ENCODE measurements at places on chromosomes 5 and 9.
A peak's percentile ranks its signal among the peaks of the same experiment; 100 is the strongest.

GRCh38 chr9:92724528-92725265, 39.9 kb downstream of the BICD2 start:
- DNase-seq: no peak

GRCh38 chr9:135251331-135251761, 163.9 kb downstream of the OLFM1 start:
- DNase-seq: no peak

GRCh38 chr5:9787861-9788600, 157.9 kb upstream of the TAS2R1 start:
- no peak for DNase-seq

DNA sequence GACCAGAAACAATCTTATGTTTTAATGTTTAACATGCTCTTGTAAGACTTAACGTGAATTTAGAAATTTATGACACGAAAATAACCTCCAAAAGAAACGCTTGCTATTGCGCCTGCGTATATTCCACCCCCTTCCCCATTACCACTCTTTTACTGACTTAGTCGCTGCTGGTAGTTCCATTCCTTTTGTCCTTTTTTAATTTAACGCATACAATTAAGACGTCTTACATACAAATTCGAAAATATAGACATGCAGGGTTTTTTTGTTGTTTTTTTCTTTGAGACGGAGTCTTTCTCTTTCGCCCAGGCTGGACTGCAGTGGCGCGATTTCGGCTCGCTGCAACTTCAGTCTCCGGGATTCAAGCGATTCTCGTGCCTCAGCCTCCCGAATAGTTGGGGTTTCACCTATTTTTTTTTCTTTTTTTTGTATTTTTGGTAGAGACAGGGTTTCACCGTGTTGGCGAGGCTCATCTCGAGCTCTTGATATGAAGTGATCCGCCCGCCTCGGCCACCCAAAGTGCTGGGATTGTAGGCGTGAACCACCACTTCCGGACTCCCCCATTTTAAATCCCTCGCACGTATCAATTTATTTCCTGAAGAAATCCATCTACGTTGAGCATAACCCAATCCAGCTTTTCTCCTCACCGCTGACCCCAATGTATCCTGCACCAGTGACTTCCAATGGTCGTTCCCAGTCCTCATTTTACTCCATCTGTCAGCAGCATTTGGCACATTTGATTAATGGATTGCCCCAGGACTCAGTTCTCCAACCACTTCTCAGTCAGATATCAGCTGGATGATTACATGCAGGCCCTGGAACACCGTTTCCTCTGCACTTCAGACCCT, 684 bp upstream of the MED7 start:
- DNase-seq: peak; percentile 23

DNA sequence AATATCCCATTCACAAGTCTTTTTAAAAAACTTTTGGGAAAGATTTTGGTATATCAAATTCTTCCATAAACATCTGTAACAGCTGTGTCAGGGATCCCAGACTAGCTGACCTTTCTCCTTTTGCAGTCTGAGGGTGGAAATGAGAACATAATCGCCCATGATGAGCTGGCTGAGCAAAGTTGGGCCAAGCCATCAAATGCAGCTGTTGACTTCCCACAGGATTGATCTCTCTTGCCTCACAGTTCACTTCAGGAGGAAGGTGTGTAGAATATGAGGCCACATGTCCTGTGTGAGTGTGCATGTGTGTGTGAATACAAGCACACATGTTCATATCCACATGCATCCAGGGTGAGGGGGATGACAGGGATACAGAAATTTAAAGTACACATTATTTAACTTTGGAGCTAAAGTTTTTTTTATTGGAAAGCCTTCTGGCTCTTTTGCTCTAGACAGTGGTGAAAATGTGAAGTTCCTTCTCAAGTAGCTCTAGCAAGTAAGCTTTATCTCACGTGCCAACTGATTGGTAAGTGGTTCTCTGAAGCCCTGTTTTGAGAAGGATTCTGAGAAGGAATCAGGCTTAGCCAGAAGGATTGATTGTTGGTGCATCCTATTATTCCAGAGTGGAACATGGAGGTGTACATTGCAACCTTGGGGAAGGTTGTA, 468.8 kb upstream of the DMAC1 start:
- no peak for DNase-seq

GRCh38 chr5:9108162-9108561, 437.7 kb downstream of the SEMA5A start:
- DNase-seq: no peak

- DNase-seq: no peak
These were observed 9.6 kb downstream of the TLE4 start for GRCh38 chr9:79581388-79581787.

GRCh38 chr9:15353892-15354291, 46.9 kb upstream of the TTC39B start:
- DNase-seq: no peak

- no peak for DNase-seq
These were observed 39.3 kb upstream of the TDRD7 start for GRCh38 chr9:97372580-97372979.

- no peak for DNase-seq
These were observed 486.8 kb upstream of the WWC1 start for GRCh38 chr5:167804512-167805220.

DNA sequence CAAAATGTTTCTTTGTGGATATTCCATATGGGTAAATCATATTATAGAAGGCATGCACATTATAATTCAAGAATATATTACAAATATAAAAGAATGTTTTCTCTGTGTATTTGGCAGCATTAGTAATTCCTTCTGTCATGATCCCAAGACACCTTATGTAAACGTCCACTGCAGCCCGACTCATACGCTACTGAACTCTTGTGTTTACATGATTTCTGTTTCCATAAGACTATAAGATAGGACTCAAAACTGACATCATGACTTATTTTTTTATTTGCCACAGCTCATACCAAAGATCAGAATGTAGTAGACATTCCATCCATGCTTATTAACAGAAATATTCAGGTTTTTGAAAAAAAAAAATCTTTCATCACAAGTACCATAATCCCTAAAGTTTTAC, 234.1 kb downstream of the AP3B1 start:
- no peak for DNase-seq

GRCh38 chr9:111939322-111939721, 42.7 kb downstream of the UGCG start:
- no peak for DNase-seq

DNA sequence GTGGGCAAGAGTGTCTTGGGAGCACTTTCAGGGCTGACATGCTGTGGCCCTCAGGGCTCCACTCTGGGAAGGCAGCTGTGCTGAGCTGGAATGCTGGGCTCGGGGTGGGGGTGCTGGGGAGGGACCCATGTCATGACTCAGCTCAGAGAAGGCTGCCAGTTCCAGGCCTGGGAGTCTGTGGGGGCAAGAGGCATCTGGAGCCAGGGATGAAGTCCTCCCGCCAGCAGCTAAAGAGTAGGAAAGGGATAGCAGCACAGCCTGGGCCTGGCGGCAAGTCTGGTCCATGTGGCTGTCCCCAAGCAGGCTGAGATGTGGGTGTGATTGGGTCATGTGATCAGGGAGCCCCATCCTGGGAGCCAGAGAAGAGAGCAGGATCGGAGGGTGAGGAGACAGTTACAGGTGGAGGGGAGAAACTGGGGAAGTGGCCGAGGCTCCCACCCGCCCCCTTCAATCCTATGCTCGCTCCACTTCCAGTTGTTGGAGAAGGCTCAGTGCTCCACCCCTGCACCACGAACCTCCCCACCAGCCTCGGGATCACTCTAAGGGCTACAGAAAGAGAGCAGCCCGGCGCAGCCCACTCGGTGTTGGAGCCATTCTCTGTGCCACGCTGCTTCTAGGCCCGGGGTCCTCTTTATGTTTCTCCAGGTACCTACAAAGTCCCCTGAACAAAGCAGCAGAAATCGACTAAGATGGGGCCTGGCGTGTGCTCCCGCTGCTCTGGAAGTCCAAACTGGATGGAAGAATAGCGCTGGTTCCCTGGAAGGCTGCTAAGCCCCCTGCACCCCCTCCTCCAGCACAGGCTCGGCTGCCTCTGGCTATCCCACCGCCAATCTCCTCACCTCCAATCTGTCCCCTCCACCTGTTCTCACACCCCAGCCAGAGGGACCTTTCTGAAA, 12.0 kb downstream of the PDGFRB start:
- peak; percentile 49 for DNase-seq

DNA sequence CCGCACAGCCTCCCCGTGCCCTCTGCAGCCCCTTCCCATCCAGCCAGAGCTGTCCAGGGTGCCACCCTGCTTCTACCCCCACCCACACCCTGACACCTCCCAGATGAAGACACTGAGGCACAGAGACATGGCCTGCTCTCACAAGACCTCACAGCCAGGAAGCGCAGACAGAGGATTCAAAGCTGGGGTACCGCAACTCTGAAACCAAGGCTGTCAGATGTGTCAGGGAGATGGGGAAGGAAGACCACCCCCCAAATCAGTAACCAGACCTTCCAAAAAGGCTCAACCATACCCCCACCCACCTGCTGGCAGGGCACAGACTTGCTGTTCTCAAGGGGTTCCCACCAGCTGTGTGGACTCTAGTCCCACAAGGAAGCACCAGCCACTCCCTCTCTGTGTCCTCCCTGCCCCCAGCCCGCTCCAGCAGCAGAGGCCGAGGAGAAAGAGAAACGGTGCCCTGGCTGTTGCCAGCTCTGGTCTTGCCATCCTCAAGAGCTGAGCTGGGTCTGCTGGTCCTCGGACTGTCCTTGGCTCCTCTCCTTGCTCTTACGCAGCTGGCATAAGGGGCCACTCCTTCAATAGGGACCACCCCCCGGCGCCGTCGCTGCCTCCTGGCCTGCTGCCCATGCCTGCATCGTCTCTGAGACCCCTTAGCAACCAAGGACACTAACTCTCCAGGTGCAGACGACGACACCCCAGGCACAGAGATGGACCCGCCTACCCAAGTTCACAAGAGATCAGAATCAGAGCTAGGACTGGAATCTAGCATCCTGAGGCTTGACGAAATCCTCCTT, 699 bp downstream of the AKNA start:
- DNase-seq: no peak

DNA sequence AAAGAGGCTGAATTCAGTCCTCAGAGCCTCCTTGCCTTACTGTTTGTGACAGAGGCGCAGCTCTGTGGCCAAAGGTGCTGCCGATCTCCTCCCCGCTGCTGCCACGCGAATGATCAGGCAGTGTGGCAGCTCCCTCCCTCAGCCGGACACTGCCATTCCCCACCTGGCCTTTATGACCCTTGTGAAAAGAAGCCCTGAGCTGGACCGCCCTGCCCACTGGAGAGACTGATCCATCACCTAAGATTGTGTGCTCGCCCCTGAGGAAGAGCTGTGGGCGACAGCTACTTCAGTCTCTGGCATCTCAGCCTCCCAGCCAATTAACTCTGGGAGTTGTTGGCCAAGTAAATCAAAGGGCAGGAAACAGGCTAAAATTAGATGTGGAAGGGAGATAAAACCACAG, 90.9 kb downstream of the CARTPT start:
- DNase-seq: no peak

GRCh38 chr9:114390952-114391351, 3.2 kb upstream of the AKNA start:
- DNase-seq: no peak

GRCh38 chr5:68283766-68284165, 68.2 kb downstream of the PIK3R1 start:
- DNase-seq: no peak

GRCh38 chr5:140632366-140633020, 482 bp downstream of the CD14 start:
- DNase-seq: peak; percentile 32

DNA sequence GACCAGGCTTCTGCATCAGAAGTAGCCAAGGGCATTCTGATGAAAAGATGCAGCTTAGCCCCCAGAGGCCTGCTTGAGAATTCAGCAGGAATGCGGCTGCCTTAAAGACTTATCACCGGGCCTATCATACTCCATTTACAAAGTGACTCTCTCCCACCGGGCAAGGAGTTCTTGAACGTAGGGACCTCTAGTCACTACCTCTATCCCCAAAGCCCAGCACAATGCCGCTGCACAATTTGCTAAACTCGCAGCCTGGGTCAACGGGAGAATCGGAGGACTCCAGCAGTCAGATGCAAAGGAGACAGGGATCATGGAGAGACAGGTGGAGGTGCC, 661 bp downstream of the PDCL start:
- DNase-seq: peak; percentile 14

GRCh38 chr5:14266686-14267085, 123.5 kb downstream of the TRIO start:
- DNase-seq: no peak

DNA sequence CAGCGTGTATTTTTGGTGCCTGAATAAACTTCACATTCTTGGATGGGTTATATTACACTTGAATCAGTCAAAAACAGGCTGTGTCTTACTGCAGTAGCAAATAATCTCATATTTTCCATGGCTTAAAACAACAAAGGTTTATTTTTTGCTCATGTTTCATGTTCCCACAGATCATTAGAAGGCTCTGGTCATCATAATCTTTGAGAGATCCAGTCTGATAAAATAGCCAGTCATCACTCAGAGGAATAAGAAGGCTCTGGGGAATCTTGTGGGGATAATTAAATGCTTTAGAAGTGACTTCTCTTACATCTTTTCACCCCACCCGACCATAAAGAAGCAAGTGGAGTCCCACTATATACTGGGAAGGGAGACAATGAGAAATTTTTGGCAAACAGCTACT, 417.7 kb downstream of the PSAT1 start:
- no peak for DNase-seq

DNA sequence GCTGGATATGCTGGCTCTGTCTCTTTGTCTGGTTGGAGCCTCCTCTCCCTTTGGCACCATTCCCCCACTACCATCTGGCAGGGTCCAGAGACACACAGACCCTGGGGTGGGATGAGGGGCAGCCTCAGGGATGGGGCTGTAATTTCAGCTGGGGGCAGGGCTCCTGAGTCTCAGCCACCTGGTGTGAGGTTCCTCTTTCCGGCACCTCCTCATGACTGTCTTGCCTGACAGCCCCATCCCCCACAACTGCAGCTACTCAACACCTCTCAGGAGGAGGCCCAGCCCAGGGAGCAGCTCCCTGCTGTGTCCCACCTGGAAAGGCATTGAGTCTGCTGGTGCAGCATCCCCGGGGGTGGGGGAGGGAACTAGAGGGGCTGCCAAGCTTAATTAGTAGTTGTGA, 11.7 kb upstream of the RPS14 start:
- no peak for DNase-seq

GRCh38 chr5:77849308-77849900, 73.3 kb upstream of the TBCA start:
- DNase-seq: no peak
